Mesenchymal stem cell (in vitro differentiated cells and primary cell): ENCODE measurements at places on chromosomes 12 and 14.
A peak's percentile ranks its signal among the peaks of the same experiment; 100 is the strongest.

- DNase-seq: no peak
Measured at GRCh38 chr14:21352587-21352986, 31.2 kb downstream of the SUPT16H start.

GRCh38 chr14:80316441-80316840 is 105.1 kb upstream of the DIO2 start:
- no peak for DNase-seq

GRCh38 chr12:7694556-7695236 is 879 bp downstream of the GDF3 start:
- no peak for DNase-seq

- no peak for DNase-seq
Measured at GRCh38 chr14:33249233-33249820, 310.6 kb downstream of the NPAS3 start.

DNA sequence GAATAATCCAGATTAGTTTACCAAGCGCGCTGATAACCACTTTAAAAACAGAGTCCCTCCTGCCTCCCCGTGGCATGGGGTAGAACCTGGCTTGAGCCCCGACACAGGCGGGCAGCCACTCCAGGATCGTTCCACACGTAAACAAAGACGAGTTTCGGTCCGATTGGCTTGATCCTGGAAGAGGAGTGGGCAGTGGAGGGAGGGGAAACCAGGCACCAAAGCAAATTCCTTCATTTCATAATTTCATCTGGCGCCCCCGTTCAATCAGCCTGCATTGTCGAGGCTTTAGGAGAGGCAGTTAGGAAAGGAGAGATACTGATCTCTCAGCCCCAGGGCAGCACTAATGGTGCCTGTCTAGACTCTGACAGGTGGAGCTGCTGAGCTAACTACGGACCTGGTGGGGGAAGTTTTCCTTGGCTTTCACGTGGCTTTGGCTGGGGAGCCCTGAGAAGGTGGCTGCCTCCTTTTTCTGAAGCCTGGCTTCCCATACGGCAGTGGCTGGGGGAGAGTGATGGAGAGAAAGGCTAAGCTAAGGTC is 751 bp upstream of the GPRC5A start:
- DNase-seq: peak; percentile 74

DNA sequence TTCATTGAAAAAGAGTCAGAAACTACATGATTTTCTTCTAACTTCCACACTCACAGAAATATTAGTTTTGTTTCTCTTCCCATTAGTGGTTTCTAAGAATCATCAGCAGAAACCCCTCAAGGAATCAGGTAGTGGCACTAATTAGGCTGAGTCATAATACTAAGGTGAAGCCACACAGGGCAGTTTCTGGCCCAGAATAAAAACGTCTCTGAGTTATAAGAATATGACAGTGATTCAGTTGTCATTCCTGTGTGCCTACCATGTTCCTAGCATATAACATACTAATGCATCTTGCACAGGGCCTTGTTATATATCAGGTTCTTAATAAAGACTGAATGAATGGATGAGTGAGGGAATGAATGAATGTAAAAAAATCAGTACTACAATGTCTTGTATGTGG is 206.0 kb upstream of the PLEKHG7 start:
- DNase-seq: no peak

GRCh38 chr12:53561590-53561953 is 54.3 kb upstream of the NPFF start:
- DNase-seq: peak; percentile 93

GRCh38 chr14:31389946-31390345 is 30.4 kb downstream of the HEATR5A start:
- no peak for DNase-seq

DNA sequence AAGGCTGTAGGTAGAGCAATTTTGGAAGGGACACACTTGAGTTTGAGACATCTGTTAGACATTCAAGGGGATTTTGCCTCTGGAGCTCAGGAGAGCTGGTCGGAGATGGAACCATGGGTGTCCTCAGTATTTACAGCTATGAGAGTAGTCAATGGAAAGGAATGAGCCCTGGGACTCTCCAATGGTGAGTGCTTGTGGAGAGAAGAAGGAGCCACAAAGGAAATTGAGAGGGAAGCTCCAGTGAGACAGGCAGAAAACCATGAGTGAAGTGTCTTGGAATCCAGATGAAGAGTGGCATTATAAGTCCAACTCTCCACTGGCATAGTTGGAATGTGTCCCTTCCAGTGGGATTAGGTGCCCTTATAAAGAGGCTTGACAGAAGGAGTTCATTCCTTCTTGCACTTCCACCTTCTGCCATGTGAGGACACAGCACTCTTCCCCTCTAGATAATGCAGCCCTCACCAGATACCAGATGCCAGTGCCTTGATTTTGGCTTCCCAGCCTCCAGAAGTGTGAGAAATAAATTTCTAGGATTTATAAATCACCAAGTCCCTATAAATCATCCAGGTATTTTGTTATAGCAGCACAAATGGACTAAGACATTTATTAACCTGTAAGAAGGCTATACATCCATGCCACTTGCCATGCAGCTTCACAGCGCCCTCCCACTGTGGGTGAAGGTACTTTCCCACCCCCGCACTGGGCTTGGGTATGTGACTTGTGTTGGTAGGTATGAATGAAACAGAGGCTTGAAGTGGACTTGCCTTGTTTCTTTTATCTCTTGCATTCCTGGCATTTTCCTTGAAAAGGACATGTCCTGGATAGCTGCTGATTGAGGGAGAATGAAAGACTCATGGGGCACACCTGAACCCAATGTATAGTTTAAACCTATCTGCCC is 27.3 kb downstream of the LLPH start:
- no peak for DNase-seq

- no peak for DNase-seq
Measured at GRCh38 chr12:102369876-102370275, 110.5 kb downstream of the IGF1 start.

GRCh38 chr14:32564596-32564995 is 235.5 kb downstream of the AKAP6 start:
- peak; percentile 89 for DNase-seq

DNA sequence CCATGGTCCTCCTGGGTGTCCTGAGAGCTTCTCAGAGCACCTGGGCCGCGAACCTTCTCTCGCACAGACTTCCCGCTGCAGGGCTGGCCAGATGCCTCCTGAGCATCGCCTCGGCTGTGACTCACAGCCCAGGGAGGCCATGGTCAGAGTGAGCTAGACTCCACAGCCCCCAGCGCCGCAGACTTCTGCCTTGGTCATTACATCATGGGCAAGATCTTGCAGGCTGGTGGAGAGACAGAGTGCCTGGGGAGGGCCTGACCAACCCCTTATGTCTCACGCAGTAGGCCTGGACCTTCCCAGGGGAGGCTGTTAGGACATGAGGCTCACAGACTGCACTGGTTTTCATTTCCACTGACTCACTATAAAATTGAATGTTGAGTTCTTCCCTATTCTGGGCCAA is 41.8 kb downstream of the SMOC1 start:
- peak; percentile 4 for DNase-seq

GRCh38 chr14:71365361-71365760 is 458.1 kb downstream of the PCNX1 start:
- no peak for DNase-seq

DNA sequence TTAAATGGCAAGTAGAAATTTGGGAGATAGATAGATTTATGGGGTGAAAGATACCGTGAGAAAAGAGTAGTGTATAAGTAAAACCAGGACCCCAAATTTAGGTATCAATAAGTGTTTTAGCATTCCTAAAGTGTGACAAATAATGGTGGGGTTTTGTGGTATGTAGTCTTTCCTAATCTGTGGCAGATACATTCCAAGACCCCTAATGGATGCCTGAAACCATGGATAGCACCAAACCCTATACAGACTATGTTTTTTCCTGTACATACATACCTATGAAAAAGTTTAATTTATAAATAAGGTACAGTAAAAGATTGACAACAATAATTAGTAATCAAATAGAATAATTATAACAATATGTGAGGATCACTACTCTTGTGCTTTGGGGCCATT is 14.4 kb upstream of the TCP11L2 start:
- DNase-seq: no peak

DNA sequence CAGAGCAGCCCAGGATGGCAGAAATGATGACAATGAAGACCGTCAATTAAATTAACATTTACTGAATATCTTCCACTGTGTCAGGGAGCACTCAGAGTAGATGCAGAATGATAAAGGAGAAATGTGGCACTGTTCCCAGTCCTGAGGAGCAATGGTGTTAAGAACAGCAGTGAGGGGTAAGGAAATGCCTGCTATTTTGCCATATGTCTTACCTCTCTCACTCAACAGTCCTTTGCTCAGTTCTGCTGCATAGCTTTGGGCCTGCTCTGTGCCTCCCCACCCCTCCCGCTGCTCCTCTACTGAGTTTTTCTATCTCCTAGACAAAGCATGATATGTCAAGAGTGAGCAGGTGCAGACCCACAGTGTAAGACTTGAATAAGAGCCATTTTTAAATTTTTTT is 318.8 kb downstream of the NAV3 start:
- DNase-seq: no peak

DNA sequence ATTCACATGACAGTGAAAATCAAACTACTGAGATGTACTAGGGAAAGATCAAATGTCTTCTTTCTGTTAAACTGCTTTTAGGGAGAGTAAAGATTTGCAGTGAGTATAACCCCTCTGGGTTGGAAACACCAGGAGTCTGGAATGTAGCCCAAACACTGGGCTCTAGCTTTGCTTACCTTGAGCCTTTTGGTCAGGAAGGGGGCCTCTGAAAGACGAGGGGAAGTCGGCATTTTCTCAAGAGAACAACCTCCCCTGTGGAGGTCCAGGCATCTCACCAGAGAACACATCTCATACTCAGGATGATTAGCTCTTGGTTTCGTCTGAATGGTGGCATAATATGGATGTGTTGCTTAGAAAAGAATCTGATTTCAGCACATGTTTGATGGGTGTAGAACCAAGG is 169.0 kb downstream of the ZFP36L1 start:
- DNase-seq: no peak

GRCh38 chr12:4307593-4308333 is 13.2 kb upstream of the TIGAR start:
- peak; percentile 82 for DNase-seq

DNA sequence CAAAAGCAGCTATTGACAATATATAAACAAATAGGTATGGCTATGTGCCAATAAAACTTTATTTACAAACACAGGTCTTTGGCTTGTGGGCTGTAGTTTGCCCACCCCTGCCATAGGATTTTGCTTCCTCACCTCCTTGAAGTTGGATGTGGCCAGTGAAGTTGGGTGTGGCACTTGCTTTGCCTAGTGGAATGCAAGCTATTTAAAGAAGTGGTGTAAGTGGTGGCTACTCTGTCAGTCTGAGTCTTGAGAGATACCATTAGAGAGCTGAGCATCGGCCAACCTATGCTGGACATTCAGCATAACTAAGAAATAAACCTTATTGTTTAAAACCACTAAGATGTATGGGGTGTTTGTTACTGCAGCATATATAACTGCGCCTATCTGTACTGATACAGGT is 321.3 kb downstream of the RGS6 start:
- no peak for DNase-seq

GRCh38 chr12:71299541-71300376 is 139.8 kb upstream of the LGR5 start:
- no peak for DNase-seq

- DNase-seq: no peak
Measured at GRCh38 chr14:105167303-105168092, 1.1 kb downstream of the JAG2 start.

DNA sequence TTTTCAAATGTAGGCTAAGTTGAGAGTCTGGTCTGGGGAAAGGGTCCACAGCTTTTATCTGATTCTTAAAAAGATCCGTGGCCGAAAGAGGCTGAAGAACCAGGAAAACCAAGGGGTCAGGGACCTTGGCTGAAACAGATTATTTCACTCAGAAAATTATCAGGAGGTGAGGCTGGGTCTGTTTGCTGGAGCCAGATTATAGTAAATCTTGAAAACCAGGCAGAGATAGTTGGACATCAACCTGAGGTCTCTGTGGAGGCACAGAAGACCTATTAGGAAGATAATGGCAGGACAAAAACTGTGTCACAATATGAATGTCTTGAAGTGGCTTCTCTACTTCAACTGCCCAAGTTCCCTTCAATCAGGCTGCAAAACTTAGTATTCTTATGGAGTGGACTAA is 1.6 kb upstream of the MED21 start:
- no peak for DNase-seq

GRCh38 chr14:64196056-64196455 is 98.1 kb downstream of the ESR2 start:
- DNase-seq: no peak

DNA sequence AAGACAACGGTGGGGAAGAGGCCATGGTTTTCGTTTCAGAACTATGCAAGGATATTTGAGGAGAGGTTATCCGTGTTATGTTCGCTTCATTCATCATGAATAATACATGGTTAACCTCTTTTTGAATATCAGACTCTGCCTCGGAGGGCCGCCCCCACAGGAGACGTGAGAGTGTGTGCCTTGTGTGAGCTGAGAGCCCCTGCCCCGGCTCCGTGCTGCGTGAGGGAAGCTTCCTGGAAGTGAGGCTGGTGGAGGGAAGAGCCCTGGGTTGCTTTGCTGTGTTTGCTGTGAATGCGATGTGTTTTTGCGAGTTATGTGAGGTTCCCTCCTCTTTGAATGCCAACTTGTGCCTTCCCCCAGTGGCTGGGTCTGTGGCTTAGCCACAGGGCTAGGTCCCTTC is 146.0 kb upstream of the RTL1 start:
- no peak for DNase-seq

DNA sequence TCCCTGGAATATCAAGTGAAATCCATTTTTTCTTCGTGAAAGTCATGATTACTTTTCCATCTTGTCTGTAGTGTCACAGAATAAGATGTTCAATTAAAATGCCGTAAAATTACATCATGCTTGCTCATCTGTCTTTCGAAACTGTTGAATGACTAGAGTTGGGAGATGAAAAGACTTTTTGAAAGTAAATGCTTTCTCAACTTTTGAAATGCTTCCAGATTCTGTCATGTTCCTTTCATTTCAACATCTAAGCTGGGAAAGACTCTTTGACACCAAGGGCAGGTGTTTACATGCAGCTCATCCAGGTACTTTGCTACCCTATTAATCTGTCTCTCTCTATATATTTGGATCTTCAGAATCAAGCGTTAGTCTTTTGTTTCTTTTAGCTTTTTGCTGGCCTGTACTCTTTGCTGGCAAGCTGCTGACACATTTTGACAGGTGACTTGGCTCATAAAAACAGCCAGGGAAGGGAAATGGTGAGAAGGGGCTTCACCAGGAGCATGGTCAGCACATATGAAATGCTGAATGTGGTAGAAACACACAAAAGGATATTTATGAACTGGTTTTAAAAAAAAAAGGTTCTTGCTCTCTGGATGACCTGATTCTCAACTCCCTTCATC is 77.0 kb upstream of the METAP2 start:
- DNase-seq: no peak

- DNase-seq: peak; percentile 32
Measured at GRCh38 chr12:90262251-90262650, 553.6 kb upstream of the ATP2B1 start.

- DNase-seq: no peak
Measured at GRCh38 chr14:85798856-85799255, 268.9 kb downstream of the FLRT2 start.

GRCh38 chr12:12476857-12477531 is 85.7 kb downstream of the DUSP16 start:
- no peak for DNase-seq

- DNase-seq: no peak
Measured at GRCh38 chr12:95694136-95694535, 96.4 kb downstream of the NTN4 start.
